ENCODE measurements at places on chromosomes 2 and 18. TPM values are rescaled to one million over a fixed set of nuclear protein-coding genes. Genes with fewer than 3 reads are reported as not detected.

GRCh38 chr2:75545387-75545786 lies 15.4 kb downstream of the EVA1A start:
- H3K27ac ChIP-seq = no peak overlapping the region
- H3K4me1 ChIP-seq = no peaks in the 10 kb centered on the region
- no peaks in the 10 kb centered on the region for H3K36me3 ChIP-seq
- peaks cover 34% of the 10 kb centered on the region for H3K27me3 ChIP-seq
- no peak for DNase-seq
- no peak overlapping the region for H3K4me3 ChIP-seq

DNA sequence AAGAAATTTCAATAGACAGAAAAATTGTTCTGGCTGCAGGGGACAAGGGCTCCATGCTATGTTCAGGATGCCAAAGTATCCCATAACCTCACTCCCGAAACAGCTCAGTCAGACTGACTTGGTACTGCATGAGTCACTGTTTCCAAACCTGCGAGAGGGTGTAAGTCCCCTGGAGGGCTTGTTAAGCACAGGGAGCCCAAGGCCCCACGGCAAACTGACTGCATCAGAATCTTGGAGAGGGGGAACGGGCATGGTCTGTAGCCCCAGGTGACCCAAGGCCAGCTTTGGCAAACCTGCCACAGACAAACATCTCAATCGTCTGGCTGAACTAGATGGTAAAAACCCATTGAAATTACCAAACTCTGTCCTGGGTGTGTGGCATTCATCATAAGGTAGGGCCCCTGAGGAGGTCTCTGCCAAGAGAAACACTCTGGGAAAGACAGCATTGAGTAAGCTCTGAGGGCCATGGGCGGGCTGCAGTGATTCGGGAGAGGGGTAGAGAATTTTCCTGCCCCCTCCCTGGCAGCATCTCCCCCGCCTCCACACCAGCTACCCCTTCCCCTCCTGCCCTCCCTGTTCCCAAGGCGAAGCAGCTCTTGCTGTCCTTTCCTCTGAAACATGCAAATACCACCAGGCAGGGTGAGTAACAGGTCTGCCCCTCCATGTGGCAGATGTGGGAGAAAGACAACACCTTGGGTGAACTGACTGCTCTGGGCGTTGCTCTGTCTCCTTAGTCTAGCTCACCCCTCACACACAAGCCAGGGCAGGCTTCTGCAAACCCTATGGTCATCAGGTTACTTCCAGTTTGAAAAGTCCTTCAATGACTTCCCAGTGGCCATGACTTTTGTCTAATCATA lies 274.7 kb upstream of the SIX2 start:
- H3K27me3 ChIP-seq = peaks cover 51% of the 10 kb centered on the region
- no peak for DNase-seq
- H3K4me1 ChIP-seq = no peaks in the 10 kb centered on the region
- no peak overlapping the region for H3K4me3 ChIP-seq
- no peak overlapping the region for H3K27ac ChIP-seq

GRCh38 chr2:239296020-239296932 lies 104.5 kb downstream of the HDAC4 start:
- H3K27me3 ChIP-seq = no peaks in the 10 kb centered on the region
- DNase-seq = no peak
- no peaks in the 10 kb centered on the region for H3K36me3 ChIP-seq

GRCh38 chr2:201930831-201931230 lies 102.8 kb upstream of the FZD7 start:
- no peak overlapping the region for H3K27ac ChIP-seq
- no peak for DNase-seq
- H3K36me3 ChIP-seq = peaks cover 2% of the 10 kb centered on the region
- peaks cover 46% of the 10 kb centered on the region for H3K27me3 ChIP-seq

GRCh38 chr2:29643196-29643595 lies 278.2 kb downstream of the ALK start:
- H3K27ac ChIP-seq = no peak overlapping the region
- no peaks in the 10 kb centered on the region for H3K36me3 ChIP-seq
- DNase-seq = no peak

- peaks cover 11% of the 10 kb centered on the region for H3K27me3 ChIP-seq
- H3K27ac ChIP-seq = no peak overlapping the region
- H3K4me1 ChIP-seq = no peaks in the 10 kb centered on the region
- H3K4me3 ChIP-seq = no peak overlapping the region
- no peak for DNase-seq
- H3K36me3 ChIP-seq = no peaks in the 10 kb centered on the region
Observed at GRCh38 chr2:35920061-35920460, 435.5 kb upstream of the CRIM1 start.

GRCh38 chr2:160419776-160420505 lies 73.7 kb downstream of the RBMS1 start:
- peak overlapping the region; percentile 86 for H3K27ac ChIP-seq
- peaks cover 44% of the 10 kb centered on the region for H3K4me1 ChIP-seq
- H3K27me3 ChIP-seq = no peaks in the 10 kb centered on the region
- no peak overlapping the region for H3K4me3 ChIP-seq
- no peak for DNase-seq
- H3K36me3 ChIP-seq = peaks cover 8% of the 10 kb centered on the region

DNA sequence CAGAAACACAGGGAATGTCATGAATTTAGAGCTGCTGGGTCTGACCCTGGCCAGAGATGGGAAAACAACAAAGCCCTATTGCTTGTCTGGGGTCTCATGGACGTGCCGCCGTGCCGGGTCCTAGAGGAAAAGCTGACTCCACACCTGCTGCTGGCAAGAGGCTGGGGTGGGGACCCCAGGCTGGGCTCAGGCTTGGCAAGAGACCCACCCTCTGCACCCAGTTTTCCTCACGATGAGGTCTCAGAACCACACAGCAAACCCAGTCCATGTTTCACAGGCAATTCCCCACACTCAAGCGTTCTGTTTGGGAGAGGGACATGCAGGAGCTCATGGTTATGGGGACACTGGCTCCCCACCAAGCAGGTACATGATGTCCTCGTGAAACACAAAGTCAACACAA lies 367.3 kb upstream of the SALL3 start:
- H3K27ac ChIP-seq = no peak overlapping the region
- no peak overlapping the region for H3K4me3 ChIP-seq
- no peaks in the 10 kb centered on the region for H3K4me1 ChIP-seq
- H3K27me3 ChIP-seq = no peaks in the 10 kb centered on the region

DNA sequence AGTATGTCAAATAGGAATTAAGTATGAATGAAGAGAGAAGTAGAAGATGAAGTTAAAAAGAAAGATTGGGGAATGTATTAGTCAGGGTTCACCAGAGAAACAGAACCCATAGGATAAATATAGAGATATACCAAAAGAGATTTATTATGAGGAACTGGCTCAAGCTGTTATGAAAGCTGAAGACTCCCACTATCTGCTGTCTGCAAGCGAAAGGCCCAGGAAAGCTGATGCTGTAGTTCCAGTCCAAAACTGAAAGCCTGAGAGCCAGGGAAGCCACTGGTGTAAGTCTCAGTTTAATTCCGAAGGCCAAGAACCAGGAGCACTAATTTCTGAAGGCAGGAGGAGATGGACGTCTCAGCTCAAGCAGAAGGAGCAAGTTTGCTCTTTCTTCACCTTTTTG lies 200.9 kb upstream of the FN1 start:
- H3K4me3 ChIP-seq = no peak overlapping the region
- no peaks in the 10 kb centered on the region for H3K27me3 ChIP-seq
- DNase-seq = no peak
- H3K27ac ChIP-seq = no peak overlapping the region

DNA sequence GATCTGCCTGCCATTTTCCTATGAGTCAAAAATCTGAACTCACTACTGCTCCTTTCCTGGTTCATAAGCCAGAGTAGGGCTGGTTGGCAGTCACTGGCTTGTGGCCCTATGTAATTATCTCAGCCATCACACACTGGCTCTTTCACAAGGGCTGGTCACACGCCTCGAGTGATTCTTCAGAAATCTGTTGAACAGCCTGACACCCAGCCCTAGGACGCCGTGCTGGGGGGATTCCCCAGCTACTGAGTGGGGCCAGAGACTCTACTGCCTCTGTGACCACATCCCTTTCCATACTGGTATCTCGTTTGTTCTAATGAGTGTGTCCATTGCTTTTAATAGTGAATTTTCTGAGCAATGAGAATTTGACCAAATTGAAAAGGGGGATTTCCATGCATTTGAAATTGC lies 45.8 kb upstream of the RBM44 start:
- H3K4me1 ChIP-seq = peaks cover 23% of the 10 kb centered on the region
- peaks cover 17% of the 10 kb centered on the region for H3K36me3 ChIP-seq
- no peak for DNase-seq
- no peaks in the 10 kb centered on the region for H3K27me3 ChIP-seq

GRCh38 chr2:197944416-197945096 lies 140.2 kb downstream of the PLCL1 start:
- DNase-seq = no peak
- peaks cover 39% of the 10 kb centered on the region for H3K4me1 ChIP-seq
- H3K4me3 ChIP-seq = no peak overlapping the region

GRCh38 chr2:11945139-11946126 lies 199.0 kb downstream of the LPIN1 start:
- H3K27ac ChIP-seq = peak overlapping the region; percentile 95
- H3K27me3 ChIP-seq = peaks cover 7% of the 10 kb centered on the region
- peaks cover 12% of the 10 kb centered on the region for H3K4me1 ChIP-seq
- no peak for DNase-seq

GRCh38 chr18:43789234-43790000 lies 512.1 kb upstream of the SYT4 start:
- no peaks in the 10 kb centered on the region for H3K36me3 ChIP-seq
- no peaks in the 10 kb centered on the region for H3K4me1 ChIP-seq
- H3K27me3 ChIP-seq = no peaks in the 10 kb centered on the region
- no peak for DNase-seq
- no peak overlapping the region for H3K27ac ChIP-seq

- H3K27ac ChIP-seq = no peak overlapping the region
- H3K36me3 ChIP-seq = no peaks in the 10 kb centered on the region
- H3K4me1 ChIP-seq = peaks cover 4% of the 10 kb centered on the region
- H3K4me3 ChIP-seq = no peak overlapping the region
- no peaks in the 10 kb centered on the region for H3K27me3 ChIP-seq
Observed at GRCh38 chr2:29097569-29097968, 17.6 kb upstream of the CLIP4 start.

The HRH4 gene
- total RNA-seq = 3.2 TPM

- H3K4me1 ChIP-seq = no peaks in the 10 kb centered on the region
- H3K27ac ChIP-seq = no peak overlapping the region
- DNase-seq = no peak
- H3K4me3 ChIP-seq = no peak overlapping the region
Observed at GRCh38 chr18:59779979-59780378, 82.8 kb upstream of the CCBE1 start.

The RAB6C gene
- not detected for total RNA-seq

GRCh38 chr2:69180227-69180626 lies 167.2 kb downstream of the ANTXR1 start:
- H3K27me3 ChIP-seq = peaks cover 62% of the 10 kb centered on the region
- H3K27ac ChIP-seq = no peak overlapping the region
- no peak overlapping the region for H3K4me3 ChIP-seq

DNA sequence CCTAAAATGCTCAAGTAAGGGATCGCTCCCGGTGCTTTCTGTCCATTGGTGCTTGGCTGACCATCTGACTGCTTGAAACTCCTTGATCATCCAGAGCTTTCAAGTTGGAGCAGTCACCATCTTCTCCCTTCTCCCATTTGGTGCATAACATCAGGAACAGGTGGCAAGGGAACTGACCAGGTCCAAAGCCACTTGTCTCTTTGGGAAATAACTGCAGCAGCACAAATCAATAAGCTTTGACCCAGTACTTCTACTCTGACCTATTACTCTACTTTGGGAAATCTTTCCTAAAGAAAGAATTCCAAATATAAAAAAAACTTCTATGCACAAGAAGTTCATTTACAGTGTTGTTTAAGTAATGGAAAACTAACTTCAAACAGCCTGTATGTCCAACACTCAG lies 10.6 kb upstream of the MAT2A start:
- H3K4me1 ChIP-seq = peaks cover 4% of the 10 kb centered on the region
- H3K27me3 ChIP-seq = peaks cover 24% of the 10 kb centered on the region
- no peak for DNase-seq
- H3K27ac ChIP-seq = no peak overlapping the region
- no peak overlapping the region for H3K4me3 ChIP-seq
